ENCODE measurements at places on chromosomes 3 and 15. TPM values are rescaled to one million over a fixed set of nuclear protein-coding genes. Genes with fewer than 3 reads are reported as not detected.

- no peaks in the 10 kb centered on the region for H3K4me1 ChIP-seq
- H3K27ac ChIP-seq = no peak overlapping the region
- H3K4me3 ChIP-seq = no peak overlapping the region
- H3K36me3 ChIP-seq = no peaks in the 10 kb centered on the region
- no peak for DNase-seq
Observed at GRCh38 chr3:133868186-133868585, 27.5 kb downstream of the RAB6B start.

SEMA3F gene
- total RNA-seq = 40.1 TPM

DNA sequence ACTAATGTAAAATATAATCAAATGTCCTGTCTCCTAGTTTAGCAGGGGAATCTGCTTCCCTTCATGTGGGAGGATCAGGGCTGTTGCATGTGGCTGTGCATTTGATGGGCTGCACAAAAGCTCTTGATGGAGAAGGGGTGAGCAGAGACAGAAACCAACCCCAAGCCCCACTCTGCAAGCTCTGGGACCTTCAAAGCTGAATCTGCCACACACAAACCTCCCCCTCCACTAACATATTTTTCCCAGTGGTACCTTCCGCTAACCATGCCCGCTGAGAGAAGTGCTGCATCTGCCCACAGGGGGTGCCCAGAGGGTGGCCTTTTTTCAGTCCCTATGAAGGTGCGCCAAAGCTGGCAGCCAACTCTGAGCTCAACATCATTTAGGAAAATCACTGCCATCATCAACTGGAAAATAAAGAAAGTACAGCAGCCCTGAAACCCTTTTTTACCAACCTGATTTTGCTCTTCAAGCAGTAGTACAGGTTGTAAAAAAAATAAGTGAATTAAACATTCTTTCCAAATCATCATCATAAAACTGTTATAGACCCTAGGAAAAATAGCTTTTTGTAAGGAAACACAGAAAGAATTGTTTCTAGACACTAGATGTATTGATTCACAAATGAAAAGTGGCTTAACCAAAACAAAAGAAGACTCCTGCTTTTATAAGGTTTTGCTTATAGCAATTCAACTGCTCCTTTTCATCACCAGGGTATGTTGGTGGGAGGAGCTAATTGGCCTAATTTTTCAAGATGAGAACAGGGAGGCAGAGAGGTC is 97.0 kb downstream of the HHLA2 start:
- no peak overlapping the region for H3K27ac ChIP-seq
- H3K27me3 ChIP-seq = no peaks in the 10 kb centered on the region
- no peaks in the 10 kb centered on the region for H3K36me3 ChIP-seq
- H3K4me1 ChIP-seq = no peaks in the 10 kb centered on the region
- no peak for DNase-seq
- H3K4me3 ChIP-seq = no peak overlapping the region

- H3K36me3 ChIP-seq = no peaks in the 10 kb centered on the region
- peaks cover 5% of the 10 kb centered on the region for H3K4me1 ChIP-seq
- DNase-seq = no peak
- no peaks in the 10 kb centered on the region for H3K27me3 ChIP-seq
Observed at GRCh38 chr3:101414121-101414520, 93.7 kb upstream of the IMPG2 start.

MCTP2 gene
- total RNA-seq = 0.24 TPM

UBAP1L gene
- total RNA-seq = 3.3 TPM

DNA sequence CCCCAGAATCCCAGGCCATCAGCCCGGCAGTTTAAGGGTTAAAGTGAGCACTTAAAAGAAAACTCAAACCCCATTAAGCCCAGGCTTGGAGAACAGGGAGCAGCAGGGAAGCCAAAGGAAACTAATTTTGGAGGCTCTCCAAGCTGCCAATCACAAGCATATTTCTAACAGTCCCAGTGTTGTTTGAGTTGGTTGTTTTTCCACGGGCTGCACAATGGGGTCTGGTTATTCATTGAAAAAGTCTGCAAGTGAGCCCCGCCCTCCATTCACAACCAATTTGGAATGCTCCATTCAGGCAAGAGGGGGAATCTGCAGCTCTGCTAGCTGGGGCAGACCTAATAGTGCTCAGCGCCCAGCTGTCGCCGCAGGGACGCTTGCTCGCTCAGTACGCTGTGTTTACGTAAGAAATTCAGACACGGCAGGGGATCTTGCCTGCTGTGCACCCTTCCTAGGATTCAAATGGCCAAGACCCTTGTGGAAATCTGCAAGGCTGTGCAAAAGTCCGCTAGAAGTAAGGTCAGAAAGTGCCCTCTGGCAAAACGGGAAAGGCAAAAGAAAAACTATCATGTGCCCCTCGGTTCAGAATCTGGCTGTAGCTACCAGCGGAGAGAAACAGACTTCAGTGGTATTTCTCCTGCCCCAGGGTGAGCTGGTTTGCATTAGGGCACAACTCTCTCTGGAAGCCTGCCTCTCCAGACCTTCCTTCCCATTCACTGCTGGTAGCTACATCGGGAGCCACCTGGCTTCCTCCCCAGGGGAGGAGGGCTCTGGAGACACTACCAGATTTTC is 11.0 kb downstream of the ETV5 start:
- H3K4me3 ChIP-seq = peak overlapping the region; percentile 37
